ENCODE measurements at places on chromosomes 3 and 15.

DNA sequence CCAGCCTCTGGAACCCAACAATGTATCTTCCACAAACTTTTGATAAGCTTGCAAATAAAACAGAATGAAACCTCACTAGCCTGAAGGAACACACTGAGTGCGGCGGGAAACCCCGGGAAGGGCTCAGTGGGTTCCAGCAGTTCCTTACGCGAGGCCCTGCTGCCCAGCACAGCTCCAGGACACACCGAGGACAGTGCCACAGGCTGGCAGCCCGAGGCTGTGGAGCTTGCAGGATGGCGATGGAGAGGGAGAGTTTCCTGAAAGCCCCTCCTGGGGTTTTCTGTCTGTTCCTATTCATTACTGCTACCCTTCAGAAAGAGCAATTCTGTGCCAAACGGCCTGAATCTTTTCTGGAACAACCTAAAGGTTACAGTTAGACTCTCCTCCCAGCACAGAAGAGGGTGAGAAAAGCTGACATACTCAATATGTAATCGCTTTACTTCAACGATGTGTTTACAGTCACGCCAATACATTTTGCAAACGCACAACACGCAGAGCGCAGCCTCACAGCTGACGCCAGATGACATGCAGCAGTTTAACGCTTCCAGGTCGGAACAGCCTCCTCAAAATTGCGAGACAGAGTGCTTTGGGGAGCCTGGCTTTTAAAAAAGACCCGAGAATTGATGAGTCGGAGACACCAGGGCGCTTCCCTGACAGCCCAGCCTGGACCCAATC lies 57.1 kb upstream of the RPL32 start:
- DNase-seq: no peak

- no peak for DNase-seq
These were observed 263.3 kb downstream of the CNTN6 start for GRCh38 chr3:1356101-1356500.

- DNase-seq: no peak
These were observed 470.6 kb upstream of the BCHE start for GRCh38 chr3:166307756-166308350.

- no peak for DNase-seq
These were observed 3.1 kb downstream of the AGBL1 start for GRCh38 chr15:86082619-86083380.

DNA sequence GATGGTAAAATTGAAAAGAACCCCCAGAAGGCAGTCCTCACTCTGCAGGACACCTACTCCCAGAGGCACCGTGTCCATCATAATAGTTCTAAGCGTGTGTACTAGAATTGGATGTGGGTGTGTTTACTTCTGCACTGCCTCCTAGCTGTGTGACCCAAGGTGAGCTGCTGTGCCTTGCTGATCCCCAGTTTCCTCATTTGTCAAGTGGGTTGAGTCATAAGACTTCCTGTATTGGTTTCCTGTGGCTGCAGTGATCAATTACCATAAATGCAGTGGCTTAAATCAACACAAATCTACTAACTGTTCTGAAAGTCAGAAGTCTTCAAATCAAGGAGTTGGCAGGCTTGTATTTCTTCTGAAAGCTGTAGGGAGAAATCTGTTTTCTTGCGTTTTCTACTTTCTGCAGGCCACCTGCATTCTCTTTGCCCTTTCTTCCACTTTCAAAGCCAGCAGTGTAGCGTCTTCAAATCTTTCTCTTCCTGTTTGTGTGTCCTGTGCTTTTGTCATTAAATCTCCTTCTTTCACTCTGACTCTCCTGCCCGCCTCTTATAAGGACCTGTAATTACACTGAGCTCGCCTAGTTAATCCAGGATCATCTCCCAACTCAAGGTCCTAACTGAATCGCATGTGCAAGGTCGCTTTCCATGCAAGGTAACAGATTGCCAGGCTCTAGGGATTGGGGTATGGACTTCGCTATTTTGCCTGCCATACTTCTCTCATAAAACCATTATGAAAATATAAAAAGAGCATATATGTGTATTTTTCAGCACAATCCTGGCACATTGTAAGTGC lies 59.0 kb downstream of the RORA start:
- no peak for DNase-seq

DNA sequence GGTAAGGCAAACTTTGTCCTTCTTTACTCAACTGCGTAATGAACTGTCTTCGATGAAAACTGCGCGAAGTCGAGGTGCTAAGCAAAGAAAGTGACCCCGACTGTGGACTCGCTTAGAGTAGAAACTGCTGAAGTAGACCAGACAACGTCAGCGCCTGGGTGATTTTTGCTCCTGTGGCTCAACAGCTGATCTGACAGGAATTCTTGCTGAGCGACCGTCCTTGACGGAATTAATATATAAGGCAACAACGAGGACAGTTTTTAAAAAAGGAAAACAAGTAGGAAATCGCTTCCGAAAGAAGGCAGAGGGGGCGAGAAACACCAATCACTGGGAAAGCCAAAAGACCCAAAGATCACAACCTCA lies 541 bp downstream of the RPS27L start:
- peak; percentile 22 for DNase-seq

- no peak for DNase-seq
These were observed 237.6 kb upstream of the C2CD4B start for GRCh38 chr15:62402687-62403086.

- no peak for DNase-seq
These were observed 826.8 kb upstream of the NR2F2 start for GRCh38 chr15:95503640-95504225.

GRCh38 chr3:15839568-15839967 lies 41.8 kb upstream of the ANKRD28 start:
- DNase-seq: no peak

- DNase-seq: peak; percentile 46
These were observed 120.6 kb upstream of the EPHA3 start for GRCh38 chr3:88986834-88987233.

GRCh38 chr3:47260605-47261004 lies 22.0 kb downstream of the KIF9 start:
- DNase-seq: no peak

GRCh38 chr3:157905885-157906284 lies 200.3 kb downstream of the SHOX2 start:
- DNase-seq: no peak

GRCh38 chr15:63939531-63940130 lies 105.9 kb upstream of the HERC1 start:
- peak; percentile 45 for DNase-seq

DNA sequence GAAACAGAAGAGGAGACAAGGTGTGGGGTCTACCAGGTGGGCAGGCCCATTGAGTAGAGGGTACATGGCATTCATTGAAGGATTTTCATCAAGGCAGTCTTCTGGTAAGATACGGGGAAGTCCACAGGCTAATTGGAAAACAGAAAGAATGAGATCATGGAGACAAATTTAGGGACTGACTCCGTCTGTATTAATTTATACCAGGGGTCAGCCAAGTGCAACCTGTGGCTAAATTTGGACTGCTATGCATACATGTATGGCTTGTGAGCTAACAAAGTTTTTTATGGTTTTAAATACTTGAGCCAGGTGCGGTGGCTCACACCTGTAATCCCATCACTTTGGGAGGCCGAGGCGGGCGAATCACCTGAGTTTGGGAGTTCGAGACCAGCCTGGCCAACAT lies 21.1 kb upstream of the SNRPN start:
- DNase-seq: no peak

- no peak for DNase-seq
These were observed 18.8 kb upstream of the CFAP161 start for GRCh38 chr15:81115054-81115939.

GRCh38 chr3:13415236-13415986 lies 4.7 kb downstream of the NUP210 start:
- DNase-seq: no peak

DNA sequence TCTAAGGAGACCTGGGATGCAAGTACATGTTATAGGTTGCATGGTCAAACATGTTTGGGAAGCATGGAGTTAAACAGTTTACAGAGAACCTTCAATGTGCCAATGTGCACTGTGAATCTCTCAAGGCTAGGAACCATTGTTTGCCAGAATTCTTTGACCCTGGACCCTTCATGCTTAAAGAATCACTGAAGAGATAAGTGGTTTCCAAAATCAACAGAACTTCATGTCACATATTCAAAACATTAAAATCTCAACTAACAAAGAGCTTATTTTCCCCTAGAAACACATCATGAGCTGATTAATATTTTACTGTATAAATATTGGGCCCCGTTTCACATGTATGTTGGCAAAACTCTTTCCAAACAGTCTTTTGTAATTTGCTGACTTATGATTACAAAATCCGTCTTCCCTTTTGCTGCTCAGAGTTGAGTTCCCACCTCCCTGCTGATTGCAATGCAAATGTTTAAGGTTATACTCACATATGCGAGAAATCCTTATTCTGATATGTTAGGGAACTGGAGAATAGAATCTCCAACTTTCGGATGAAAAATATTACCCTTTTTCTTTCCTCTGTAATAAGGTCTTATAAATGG lies 380.2 kb downstream of the DIPK2A start:
- peak; percentile 3 for DNase-seq

DNA sequence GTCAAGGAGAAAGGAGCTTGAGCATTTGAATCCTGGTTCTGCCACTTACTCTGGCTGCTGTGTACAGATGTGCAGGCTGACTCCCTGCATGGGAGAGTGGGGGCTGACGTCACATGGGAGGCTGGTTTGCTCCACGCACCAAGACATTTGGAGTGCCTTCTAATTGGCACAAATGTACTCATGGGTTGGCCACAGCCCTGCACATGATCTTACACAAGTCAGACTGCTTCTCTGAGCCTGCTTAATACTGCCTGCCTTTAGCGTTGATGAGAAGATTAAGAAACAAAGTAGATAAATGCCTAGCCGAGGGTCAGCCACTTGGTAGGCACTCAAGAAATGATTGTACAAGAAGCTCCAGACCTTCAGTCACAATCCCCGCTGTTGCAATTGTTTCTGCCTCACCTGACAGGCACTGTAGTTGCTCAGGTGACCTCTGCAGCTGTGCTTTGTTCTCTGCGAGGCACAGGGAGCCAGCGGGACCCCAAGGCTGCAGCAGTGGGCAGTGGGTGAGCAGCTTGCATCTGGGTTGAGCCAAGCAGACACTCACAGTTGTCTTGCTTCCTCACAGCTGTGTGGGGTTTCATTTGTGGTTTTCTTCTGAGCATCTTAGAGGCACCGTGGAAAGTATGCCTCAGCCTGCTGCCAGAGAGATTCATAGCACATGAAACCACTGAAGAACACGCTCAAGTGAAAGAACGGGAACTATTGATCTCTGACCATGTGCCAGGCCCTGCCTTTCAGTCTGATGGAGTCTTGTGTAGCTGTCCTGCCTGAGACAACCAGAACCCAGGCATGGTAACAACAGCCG lies 33.1 kb downstream of the GRK7 start:
- peak; percentile 84 for DNase-seq

DNA sequence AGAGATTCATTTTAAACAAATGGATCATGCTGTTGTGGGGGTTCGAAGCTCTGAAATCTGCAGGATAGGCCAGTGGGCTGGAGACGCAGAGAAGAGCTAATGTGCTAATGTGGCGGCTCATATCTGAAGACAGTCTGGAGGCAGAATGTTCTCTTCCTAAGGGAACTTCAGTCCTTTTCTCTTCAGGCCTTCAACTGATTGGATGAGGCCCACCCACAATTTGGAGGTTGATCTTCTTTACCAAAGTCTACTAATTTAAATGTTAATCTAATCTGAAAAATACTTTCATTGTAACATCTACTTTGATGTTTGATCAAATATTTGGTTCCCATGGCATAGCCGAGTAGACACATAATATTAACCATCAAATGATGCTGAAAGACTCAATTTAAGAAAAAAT lies 940.2 kb downstream of the ROBO1 start:
- DNase-seq: no peak

DNA sequence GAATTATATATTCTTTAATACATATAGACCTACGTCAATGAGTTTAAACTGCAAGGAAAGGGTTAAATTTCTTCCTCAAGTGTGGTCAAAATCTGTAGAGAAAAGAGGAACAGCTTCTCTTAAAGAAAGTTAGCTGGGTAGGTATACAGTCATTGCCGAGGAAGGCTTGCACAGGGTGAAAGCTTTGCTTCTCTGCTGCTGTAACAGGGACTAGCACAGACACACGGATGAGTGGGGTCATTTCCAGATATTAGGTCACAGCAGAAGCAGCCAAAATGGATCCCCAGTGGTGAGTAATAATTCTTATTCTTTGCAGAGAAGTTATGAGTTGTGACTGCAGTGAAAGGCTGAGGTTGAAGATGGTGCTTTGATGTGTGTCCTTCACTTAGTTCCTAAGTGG lies at the start of gene CD86:
CD86 (plus strand) TSS at position 148 of the 400 bp plus-strand sequence; CDS start at position 276, 128 bp downstream.
- no peak for DNase-seq

GRCh38 chr3:141764986-141765385 lies 1.8 kb downstream of the GRK7 start:
- no peak for DNase-seq

GRCh38 chr3:98594628-98595324 lies 1.4 kb upstream of the CPOX start:
- no peak for DNase-seq

GRCh38 chr3:59709702-59710553 lies 660.1 kb upstream of the CFAP20DC start:
- DNase-seq: no peak

GRCh38 chr3:128075522-128076482 lies 23.6 kb downstream of the SEC61A1 start:
- DNase-seq: peak; percentile 77

- no peak for DNase-seq
These were observed 14.8 kb downstream of the CEP19 start for GRCh38 chr3:196697270-196697669.

DNA sequence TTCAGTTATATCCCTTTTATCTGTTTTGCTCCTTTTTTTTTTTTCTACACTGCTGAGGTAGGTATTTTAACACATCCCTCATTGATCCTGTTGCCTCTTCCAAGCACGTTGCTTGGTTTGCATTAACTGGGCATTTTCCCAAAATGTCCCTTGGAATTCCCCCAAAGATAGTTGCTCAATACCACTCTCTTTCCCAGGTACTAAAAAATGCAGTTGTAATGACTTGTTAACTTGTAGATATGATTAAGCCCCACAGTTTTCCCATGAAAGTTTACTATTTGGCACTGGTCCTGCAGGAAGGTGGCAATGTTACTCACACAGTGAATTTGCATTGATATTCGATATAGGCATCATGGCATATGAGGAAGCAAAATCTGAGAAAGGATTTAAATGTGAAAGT lies 67.1 kb downstream of the GRM7 start:
- no peak for DNase-seq

DNA sequence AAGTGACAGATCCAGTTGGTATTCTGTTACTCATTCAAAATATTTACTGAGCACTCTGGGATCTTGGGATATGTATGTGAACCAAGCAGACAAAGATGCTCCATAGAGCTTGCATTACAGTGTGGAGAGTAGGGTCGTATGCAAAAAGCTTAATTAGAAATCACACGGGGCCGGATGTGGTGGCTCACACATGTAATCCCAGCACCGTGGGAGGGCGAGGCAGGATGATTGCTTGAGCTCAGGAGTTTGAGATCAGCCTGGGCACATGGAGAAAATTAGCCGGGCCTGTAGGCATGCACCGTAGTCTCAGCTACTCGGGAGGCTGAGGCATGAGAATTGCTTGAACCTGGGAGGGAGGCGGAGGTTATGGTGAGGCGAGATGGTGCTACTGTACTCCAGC lies 68.7 kb upstream of the MB21D2 start:
- no peak for DNase-seq

GRCh38 chr15:73075160-73075859 lies 23.0 kb downstream of the NEO1 start:
- peak; percentile 17 for DNase-seq

All from fibroblast of gingiva (primary cell).